Heart right ventricle (tissue), 16 donors: ENCODE measurements at places on chromosomes 5 and 9. TPM values are rescaled to one million over a fixed set of nuclear protein-coding genes. Genes with fewer than 3 reads are reported as not detected.

GRCh38 chr5:179152941-179153340 lies 92.8 kb downstream of the ZNF354C start:
- H3K36me3 ChIP-seq, result peaks cover 14% of the 10 kb centered on the region
- DNase-seq, result peak; percentile 0
- H3K27me3 ChIP-seq, result no peaks in the 10 kb centered on the region
- no peaks in the 10 kb centered on the region for H3K4me1 ChIP-seq

GRCh38 chr9:86903734-86904085 lies 43.6 kb downstream of the GAS1 start:
- no peaks in the 10 kb centered on the region for H3K4me1 ChIP-seq
- no peaks in the 10 kb centered on the region for H3K36me3 ChIP-seq
- no peak overlapping the region for H3K27ac ChIP-seq
- no peak for DNase-seq
- H3K27me3 ChIP-seq, result peaks cover 11% of the 10 kb centered on the region
- no peak overlapping the region for H3K4me3 ChIP-seq

The WNT8A gene
- total RNA-seq, result not detected

- H3K27me3 ChIP-seq, result no peaks in the 10 kb centered on the region
- H3K4me1 ChIP-seq, result peaks cover 35% of the 10 kb centered on the region
- DNase-seq, result no peak
- H3K36me3 ChIP-seq, result no peaks in the 10 kb centered on the region
These were observed 175.7 kb downstream of the SAXO1 start for GRCh38 chr9:18857334-18857733.

DNA sequence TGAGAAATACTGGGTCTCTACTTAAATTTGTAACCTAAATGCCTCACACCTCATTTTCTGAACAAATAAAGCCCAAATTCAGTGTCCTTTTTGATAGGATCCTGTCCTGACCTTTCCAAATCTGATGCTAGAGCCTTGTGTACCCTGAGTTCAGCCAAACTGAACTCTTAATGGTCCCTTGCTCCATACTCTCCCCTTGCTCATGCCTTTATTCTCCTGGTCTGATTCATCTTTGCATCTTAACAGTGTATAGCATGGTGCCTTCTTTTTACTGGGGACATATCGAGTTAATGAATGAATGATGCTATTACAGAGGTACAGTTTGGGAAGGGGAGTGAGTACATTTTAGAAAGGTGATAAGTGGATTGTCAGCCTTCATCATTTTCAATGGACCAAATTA lies 9.2 kb downstream of the NSD1 start:
- H3K27ac ChIP-seq, result no peak overlapping the region
- H3K4me1 ChIP-seq, result peaks cover 49% of the 10 kb centered on the region
- H3K27me3 ChIP-seq, result no peaks in the 10 kb centered on the region
- H3K36me3 ChIP-seq, result no peaks in the 10 kb centered on the region
- H3K4me3 ChIP-seq, result no peak overlapping the region
- no peak for DNase-seq
